GM20000 (cell line): ENCODE measurements at places on chromosomes 12 and 14.

GRCh38 chr12:47145188-47145587, 65.4 kb upstream of the AMIGO2 start:
- DNase-seq, result no peak

- DNase-seq, result no peak
Observed at GRCh38 chr14:54349713-54350112, 47.1 kb upstream of the CDKN3 start.

DNA sequence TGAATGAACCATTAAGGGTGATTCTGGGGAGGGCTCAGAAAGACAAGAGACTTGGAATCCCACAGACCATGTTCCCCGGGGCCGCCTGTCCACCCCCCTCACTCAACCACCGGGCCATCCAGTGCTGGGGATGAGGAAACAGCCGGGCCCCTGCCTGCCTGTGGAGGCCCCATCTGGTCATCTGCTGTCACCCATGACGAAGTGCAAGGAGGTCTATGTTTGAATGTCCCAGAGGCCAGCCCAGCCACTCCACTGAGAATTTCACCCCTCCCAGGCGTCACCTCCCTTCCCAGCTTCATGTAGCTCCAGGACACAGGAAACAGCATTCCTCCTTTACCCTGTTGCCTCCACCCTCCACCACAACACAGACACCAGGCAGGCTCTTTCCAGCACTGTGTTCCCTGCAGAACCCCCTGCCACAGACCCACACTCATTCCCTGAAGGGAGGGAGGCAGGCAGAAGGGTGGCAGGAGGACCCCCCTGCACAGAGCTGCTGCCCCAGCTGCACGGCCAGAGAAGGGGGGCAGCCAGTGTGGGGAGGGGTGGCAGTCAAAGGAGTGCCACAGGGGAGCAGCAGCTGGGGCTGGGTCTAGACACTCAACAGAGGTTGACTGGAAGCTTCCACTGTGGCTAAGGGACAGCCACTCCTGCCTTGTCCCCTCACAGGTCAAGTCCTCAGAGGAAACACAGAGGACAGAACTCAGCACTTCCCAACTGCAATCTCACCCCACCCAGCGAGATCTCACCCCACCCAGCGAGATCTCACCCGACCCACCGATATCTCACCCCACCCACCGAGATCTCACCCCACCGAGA, 50.3 kb upstream of the PPP2R5C start:
- DNase-seq, result no peak

DNA sequence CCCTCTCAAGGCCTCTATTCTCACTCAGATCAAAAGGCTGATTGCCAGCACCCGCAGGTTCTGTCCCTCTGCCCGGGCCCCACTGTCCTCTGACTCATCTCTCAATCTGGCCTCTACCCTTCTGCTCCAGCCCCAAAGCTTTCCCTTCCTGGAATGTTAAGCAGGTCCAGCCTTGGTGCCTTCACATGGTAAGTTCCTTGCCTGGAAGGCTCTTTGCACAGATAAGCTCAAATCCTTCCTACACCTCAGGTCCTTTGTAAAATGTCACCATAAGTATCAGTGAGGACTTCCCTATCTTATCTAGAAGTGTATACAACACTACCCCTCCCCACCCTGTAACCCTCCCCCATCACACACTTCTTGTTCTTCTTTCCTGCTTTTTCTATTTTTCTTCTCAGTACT, 22.2 kb downstream of the LPCAT3 start:
- DNase-seq, result no peak

DNA sequence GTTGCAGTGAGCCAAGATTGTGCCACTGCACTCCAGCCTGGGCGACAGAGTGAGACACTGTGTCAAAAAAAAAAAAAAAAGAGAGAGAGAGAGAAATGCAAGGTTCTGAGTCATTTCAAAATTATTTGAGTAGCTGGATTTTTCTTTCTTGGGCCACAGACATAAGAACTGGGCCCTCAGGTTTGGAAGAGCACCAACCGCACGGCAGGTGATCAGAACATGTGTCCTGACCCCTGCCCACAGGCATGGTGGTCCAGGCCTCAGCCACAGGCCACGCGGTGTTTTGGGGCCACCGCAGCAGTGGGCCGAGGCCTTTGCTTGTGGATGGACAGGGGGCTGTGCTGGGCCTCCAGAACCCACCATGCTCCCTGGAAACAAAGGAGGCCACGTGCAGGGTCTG, 126.7 kb downstream of the CALM1 start:
- no peak for DNase-seq

- DNase-seq, result no peak
Observed at GRCh38 chr14:100117633-100118395, 41.6 kb downstream of the DEGS2 start.

- DNase-seq, result no peak
Observed at GRCh38 chr14:94143711-94144110, 14.3 kb upstream of the IFI27L2 start.

DNA sequence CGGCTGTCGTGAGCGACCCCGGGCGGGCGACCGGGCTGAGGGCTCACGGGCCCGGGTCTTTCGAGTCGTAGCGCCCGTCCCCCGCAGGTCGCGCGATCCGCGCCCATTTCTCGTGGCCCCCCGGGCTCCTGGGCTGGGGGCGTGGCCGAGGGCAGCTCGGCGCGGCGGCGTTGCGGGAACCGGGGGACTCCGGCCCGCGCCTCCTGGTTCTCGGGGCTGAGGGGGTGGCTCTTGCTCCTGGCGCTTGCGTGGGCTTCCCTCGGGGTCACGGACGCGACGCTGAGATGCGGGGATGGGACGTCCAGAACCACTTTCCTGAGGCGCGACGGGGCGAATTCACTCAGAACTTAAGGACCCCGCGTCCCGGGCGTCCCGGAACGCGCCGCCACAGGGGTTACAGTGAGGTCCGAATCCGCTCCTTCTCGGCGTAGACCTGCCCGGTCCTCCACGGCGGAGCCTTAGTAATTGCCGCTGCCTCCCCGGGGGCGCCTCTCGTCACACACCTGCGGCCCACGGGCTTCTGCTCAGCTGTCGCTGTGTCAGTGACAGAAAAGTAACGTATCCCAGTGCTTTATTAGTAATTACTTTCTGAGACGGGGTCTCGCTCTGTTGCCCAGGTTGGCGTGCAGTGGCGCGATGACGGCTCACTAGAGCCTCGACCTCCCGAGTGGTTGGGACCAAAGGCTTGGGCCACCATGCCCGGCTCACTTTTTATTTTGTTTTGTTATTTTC, 606 bp downstream of the EP400 start:
- DNase-seq, result peak; percentile 56

DNA sequence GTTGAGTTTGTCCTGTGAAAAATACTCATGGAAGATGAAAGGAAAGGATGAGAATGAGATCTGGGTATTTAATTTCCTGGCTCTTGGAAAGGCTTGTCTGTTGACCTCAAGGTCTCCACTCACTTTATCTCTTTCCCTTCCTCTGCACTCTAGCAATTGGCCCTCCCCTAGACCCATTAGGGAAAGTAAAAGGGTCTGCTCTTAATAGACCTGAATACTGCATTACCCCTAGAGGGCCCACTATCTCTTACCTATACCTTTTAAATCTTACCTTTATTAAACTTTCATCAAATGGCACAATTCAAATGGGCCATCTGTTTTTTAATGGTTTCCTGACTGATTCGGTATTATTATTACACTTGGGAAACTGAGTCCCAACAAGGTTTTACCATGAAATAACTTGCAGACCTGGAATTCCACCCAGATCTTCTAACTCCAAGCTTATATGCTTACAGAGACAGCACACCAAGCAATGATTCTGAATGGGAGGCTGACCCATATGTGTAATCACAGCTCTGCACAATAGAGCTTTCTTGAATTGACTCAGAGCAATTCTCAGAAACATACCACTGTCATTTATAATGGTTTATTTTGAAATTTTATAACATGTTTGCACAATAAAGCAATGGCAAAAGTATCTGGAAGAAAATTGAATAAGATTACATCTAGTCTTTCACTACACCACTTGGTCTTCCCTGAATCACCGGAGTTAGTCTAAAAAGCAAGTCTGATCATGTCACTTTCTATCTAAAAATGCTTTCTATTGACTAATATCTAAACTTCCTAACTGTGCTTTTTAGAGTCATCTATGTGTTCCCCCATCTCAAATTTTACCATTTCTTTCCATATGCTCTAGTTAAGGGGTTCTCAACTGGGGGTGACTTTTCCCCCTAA, 618.5 kb downstream of the NRXN3 start:
- DNase-seq, result no peak

GRCh38 chr14:97848317-97848980, 1051.3 kb downstream of the VRK1 start:
- no peak for DNase-seq

DNA sequence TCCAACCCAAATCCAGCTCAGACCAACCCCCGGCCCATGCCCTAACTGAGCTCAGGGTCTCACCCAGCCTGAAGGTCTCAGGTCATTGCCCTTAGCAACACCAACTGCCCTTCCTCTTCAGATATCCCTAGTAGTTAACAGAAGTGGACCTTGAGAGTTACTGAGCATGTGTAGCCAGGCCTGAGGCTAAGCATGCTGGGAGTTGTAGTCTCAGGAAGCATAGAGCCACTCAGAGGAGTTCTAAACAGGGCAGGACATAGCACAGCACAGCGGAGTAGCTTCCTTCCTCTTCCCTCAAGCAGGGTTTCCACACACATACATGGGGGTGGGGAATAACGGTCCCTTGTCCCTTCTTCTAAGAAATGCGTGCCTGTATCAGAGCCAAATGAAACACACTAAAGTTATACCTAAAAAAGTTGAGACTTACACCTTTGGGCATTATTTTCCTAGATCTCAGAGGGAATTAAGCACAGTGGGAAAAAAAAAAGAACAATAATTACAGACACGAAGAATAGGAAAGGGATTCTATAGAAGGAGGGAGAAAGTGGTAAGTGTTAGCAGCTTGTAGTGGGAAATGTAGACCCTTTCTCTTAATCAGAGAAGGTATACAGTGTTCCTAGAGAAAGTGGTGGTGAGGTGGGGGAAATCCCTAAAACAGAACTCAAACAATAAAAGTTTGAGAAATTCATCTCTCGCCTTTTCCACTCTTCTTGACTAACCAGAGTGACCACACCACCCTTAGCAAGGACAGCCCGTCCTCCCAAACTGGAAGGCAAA, 4.4 kb downstream of the KMT2D start:
- DNase-seq, result peak; percentile 90

DNA sequence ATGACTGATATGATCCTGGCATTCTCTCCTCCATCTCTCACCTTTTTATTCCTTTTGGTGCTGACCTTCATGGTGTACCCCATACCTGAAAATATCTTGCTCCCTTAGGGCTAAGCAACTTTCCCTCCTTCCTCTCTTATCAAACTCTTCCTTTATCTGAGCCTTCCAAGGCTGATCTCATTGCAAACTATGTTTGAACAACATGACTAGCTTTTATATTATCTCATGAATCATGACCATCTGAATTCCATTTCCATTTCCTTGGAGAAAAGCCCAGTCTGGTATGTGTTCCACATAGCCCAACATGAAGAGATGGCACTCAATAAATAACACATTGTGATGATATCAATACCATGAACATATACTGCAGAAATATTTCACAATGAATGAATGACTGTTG, 111.6 kb downstream of the TSPAN8 start:
- DNase-seq, result no peak

DNA sequence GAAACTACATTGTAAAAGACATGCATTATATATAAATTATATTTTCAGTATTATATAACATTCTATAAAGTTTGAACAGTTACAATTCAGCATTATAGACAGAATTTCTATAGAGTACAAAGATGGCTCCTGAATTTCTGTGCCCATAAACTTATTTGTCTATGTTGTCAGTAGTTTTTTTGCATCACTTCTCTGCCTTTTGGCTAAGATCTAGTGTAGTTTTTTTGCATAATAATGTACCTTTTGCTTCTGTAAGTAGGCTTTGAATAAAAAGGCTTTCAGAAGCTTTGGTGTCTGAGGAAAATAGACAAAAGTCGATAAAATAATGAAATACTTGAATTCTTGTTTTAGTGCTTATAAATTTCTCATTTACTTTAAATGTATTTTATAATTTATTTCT, 11.1 kb downstream of the DNAL1 start:
- no peak for DNase-seq

DNA sequence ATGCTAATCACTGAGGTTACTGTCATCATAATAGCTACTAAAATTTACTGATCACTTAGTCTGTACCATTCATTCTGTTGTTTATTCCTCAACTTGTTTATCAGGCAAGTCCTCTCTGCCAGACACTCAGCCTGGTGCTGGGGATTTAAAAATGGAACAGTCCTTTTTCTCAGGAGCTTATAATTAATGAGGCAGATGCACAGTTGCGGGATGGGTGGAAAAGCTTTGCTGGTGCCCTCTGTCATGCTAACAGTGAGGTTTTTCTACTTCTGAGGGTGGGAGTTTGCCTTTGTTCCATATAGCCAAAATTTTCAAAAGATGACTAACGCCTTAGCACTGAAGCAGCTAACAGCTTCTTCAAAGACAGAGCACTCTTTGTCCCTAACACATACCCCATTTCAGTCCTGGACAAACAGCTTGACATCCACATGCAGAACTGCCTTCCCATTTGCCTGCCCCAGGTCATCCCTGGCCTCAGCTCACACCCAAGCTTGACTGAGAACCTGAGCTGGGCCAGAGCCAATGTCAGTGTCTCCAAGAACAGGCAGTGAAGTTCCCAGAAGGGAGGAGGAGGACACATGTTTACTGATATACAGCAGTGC, 30.8 kb upstream of the HSPB8 start:
- DNase-seq, result no peak

- no peak for DNase-seq
Observed at GRCh38 chr12:120100630-120101029, 15.9 kb downstream of the RAB35 start.

- DNase-seq, result no peak
Observed at GRCh38 chr14:64778104-64778754, 74.0 kb downstream of the PLEKHG3 start.

DNA sequence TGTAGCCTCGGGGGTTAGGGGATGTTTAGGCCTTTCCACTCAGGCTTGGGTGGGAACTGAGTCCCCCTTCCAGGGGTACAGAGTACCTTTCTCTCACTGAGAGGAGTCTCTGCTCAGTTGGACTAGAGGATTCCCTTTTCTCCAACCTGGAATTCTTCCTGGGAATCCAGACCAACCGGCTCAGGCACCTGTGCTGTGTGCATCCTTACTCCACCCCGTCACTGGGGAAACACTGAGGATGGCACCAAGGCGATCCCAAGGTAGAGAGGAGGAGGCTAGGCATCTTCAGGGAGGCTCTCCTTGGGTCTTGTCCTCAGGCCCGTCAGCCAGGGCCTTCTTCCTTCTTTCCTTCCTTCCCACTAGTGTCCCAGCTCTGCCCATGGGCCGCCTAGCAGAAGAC, 871 bp upstream of the TGM1 start:
- DNase-seq, result no peak

DNA sequence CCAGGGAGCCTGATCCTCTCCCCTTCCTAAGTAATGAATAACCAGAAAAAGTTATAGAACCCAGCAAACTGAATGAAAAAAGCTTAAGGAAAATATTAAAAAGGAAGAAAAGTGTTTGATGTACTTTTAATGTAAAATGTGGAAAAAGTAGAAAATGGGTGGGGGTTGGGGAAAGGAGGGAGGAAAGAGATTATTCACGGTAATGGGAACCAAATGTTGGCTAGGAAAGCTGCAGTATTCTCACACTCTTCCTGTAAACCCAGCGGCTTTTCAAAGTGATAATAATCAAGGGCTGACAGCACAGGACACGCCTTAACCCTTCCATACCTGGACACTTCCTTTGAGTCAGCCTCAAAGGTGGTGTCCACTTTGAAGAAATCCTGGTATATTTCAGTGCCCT, 139.2 kb downstream of the TGFB3 start:
- no peak for DNase-seq

- DNase-seq, result no peak
Observed at GRCh38 chr12:116624516-116624915, 65.3 kb downstream of the MAP1LC3B2 start.
